ENCODE measurements at places on chromosomes 11 and 22. TPM values are rescaled to one million over a fixed set of nuclear protein-coding genes. Genes with fewer than 3 reads are reported as not detected.

The ACCS gene
- total RNA-seq: 33.5 TPM

The NOX4 gene
- total RNA-seq: 7.9 TPM

The PRCP gene
- total RNA-seq: 66.3 TPM

The TRIM64 gene
- not detected for total RNA-seq

The PGA3 gene
- total RNA-seq: not detected

The CNGA4 gene
- 2.0 TPM for total RNA-seq

The CCDC73 gene
- not detected for total RNA-seq

The CARNS1 gene
- 0.29 TPM for total RNA-seq

The XKR3 gene
- total RNA-seq: not detected

The NPAS4 gene
- total RNA-seq: not detected

GRCh38 chr11:75492181-75492820 lies 33.4 kb downstream of the GDPD5 start:
- DNase-seq: no peak

- DNase-seq: no peak
Observed at GRCh38 chr22:20436768-20437612, 635 bp downstream of the SCARF2 start.

DNA sequence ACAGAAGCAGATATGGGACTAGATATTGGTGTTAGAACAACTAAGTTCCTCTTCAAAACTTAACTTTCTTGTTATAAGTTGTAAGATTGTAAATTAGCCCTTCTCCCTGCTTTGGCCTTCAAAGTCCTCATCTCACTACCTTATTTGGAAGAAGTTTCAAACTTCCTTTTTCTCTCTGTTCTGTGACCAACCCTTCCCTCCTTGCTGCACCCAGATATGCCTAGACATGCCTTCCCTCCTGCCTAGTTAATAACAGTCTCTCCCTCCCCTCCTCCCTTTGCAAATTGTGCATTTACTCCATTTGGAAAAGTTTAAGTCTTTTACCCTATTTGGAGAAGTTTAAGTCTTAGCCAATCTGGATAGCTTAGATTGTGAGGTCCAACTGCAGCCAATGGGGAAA lies 4.9 kb downstream of the OR52K2 start:
- no peak for DNase-seq

GRCh38 chr11:113974741-113975470 lies at the start of gene HTR3A:
HTR3A (plus strand) TSS chr11:113975108; CDS start chr11:113975326, 218 bp downstream.
- DNase-seq: peak; percentile 22

GRCh38 chr11:6142936-6143335 lies 27.2 kb downstream of the OR52B2 start:
- no peak for DNase-seq

GRCh38 chr11:85672105-85672902 lies 7.4 kb upstream of the CREBZF start:
- no peak for DNase-seq

DNA sequence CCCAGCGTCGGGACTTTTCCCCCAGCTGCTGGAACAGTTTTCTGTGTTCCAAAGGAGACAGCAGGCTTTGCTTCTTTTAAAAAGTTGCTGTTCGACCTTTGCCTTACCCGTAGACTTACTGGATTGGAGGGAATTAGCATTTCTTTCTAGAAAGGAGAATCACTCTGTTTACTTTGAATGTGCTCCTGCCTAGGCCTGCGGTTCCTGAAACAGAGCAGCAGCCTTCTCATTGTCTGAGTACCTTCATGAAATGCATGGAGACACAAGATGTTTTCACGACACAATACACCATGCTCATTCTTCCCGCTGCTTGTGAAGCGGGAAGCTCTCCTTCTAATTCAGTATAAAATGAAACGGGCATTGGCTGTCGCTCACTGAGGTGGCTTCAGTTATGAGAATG lies 196.2 kb downstream of the TBC1D22A start:
- DNase-seq: no peak

DNA sequence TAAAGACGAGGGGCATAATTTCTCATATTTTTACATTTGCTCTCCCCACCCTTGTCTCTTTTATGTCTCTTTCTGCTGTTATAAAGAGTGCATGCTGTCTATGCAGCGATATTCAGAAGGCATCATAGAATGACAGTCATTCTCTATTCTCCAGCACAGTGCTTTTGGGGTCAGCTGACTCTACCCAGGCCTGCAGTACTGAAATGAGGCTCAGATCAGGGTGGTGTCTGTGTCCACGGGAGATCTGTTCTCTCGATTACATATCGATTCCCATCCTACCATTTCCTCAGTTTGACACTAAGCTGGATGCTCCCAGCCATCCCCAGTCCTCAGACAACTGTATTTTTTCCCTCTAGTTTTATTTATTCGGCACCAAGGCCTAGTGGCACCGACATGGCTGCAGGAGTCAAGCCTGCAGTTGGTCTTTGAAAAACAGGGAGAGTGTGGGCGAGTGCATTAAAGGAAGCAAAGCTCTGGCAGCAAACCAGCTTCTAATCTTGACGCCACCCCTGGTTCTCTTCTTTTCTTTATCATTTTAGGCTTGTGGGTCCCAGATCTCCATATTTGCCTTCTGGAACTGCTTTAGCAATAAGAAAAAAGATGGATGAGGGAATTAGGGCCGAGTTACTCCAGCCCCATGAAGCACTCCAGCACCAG lies 71.6 kb upstream of the PICALM start:
- no peak for DNase-seq

GRCh38 chr11:108527382-108527781 lies 29.2 kb upstream of the POGLUT3 start:
- DNase-seq: no peak

GRCh38 chr11:17382046-17382728 lies 6.3 kb downstream of the KCNJ11 start:
- no peak for DNase-seq

GRCh38 chr11:118631142-118631909 lies 23.9 kb downstream of the PHLDB1 start:
- no peak for DNase-seq

DNA sequence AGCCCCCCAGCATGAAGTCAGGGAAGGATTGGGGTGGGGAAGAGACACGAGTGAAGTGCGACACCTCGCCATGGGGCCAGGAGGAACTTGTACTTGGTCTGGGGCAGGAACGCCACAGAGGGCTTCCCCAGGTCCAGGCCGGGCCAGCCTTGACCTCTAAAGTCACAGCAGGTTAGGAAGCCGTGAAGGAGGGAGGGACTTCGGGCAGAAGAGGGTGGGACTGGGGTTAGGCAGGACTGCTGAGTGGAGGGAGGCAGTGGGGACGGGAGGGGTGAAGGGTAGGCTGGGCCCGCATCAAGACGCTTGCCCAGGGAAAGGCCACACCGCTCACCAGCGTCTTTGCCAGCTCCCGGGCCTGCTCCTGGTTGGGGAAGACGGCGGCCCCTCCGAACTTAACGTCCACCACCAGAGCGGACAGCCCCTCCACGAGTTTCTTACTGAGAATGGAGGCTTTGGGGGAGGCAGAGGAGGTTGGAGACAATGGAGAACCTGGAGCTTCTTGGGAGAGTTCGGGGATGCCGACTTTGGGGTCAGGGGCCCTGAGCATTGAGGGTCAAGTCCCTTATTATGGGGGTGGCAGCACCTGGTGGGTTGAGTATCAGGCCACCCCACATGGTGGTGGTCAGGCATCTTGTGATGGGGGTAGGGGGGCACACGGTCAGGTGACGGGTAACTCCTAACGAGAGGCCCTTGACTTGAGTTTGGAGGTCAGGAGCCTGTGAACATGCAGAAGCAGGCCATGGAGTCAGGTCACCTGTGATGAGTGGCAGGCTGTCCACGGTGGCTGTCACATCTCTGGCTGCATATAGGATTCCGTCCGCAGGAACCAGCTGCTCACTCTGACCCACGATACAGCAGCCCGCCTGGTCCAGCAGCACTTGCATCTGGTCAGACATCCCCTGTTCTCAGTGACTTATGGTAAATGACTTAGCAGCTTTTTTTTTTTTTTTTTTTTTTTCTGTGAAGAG lies 1.7 kb upstream of the SCO2 start:
- no peak for DNase-seq

GRCh38 chr11:132264616-132265015 lies 894.2 kb downstream of the NTM start:
- no peak for DNase-seq

DNA sequence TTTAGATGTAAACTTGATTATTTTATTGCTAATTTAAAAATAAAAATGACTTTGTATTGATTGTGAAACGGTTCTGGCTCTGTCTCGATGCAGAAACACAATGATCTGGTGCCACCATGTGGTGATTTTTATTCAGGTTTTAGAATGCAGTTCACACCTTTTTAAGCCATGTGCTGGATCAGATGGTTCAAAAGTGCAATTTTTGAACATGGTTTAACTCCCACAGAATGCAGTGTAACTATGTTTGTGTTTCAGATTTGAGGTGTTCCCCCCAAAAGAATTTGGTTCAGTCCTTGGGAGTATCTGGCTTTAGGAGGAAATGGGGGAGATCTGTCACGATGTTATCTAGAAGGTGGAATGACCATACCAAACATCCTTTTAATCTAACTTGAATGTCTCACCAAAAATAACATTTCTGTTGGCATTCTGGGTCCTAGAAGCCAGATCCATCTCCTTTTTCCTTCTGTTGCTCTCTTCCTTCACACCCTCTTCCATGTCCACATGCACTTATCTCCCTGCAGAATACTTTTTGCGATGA lies 7.9 kb downstream of the MRPL16 start:
- DNase-seq: no peak

Measured in progenitor cell of endocrine pancreas (in vitro differentiated cells).